ENCODE measurements at places on chromosomes 5 and 9.

GRCh38 chr9:37032713-37033112 lies 1.4 kb downstream of the PAX5 start:
- no peak for DNase-seq

DNA sequence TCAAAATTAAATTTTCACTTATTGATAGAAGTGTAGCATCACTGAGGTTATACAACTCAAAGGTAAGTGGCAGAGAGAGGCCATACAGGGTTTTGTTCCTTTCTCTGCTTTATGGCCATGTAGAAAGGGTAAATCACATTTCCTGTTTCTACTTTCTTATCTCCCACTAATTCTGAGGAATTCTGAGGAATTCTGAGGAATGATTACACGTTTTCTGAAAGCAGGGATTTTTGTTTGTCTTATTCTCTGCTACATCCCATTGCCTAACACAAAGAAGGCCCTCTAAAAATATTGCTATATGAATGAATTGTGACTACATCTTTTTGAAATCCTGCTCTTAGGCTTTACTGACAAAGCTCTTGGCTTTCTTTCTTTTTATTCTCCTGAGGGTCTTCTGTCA lies 516.9 kb upstream of the ZNF608 start:
- DNase-seq: no peak

DNA sequence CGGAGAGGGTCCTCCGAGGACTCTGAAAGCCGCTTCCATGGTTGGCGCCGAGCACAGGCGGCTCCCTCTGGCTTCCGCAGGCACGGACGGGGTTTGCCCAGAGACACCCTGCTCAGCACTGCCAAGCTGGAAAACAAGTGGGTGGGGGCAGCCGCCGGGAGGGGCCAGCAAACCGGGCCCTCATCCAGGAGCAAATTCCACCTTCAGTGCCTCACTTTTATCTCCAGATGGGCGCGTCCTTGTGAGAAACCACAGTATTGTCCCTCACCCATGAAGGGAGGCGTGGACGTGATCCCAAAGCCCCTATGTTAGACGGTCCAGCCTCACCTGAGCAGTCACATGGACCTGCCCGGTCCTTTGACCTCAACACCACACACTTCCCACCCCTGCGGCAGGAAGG lies 29.0 kb downstream of the MED10 start:
- no peak for DNase-seq

GRCh38 chr9:93057042-93057702 lies 1.3 kb upstream of the SUSD3 start:
- no peak for DNase-seq

- DNase-seq: no peak
Measured at GRCh38 chr5:91469517-91470165, 86.5 kb upstream of the ARRDC3 start.

DNA sequence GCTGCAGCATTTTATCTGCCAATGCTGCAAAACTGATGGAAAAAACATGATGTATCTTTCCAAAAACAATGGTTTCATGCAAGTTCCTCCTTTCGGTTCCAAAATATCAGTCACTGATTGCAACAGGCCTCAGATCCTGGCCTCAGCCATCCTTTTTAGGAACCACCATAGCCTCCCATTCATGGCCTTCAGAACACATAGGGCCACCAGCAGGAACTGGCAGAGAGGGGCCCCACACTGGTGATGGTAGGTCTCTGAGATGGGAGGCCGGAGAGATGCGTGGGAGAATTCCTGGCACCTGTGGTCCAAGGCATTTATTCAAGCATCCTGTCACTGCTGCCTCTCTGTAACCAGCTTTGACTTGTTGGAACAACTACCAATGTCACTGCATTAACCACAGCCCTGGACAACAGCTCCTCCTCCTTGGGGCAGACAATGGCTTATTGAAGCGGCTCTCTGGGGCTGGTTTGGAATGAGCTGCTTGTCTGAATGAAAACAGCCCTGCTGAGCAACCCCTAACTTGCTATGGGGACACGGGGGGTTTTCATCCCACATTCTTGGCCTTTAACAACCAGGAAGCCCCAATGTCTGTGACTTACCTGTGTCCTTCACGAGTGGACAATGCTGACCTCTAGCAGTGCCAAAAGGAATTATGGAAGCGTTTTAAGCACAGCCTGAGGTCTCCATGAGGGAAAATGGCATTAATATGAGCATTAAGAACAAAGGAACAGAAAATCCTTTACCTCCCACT lies 108.1 kb downstream of the LHFPL2 start:
- no peak for DNase-seq

DNA sequence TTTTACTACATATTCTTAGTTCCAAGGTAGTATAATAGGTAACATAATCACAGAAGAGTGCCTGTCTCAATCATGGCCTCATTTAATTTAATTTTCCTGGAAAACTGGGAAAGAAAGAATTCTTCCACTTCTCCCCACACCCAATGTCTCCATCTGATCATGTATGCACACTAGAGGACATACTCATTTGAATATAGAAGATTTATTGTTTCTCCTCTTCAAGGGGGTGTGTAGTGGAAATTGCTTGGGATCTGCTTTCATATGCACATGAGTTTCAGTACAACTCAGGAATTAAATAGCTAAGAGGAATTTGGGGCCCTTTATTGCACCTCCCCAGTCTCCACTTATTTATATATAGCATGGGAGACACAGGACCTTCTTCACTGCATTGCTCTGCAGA lies 285.1 kb downstream of the SH3GL2 start:
- no peak for DNase-seq

DNA sequence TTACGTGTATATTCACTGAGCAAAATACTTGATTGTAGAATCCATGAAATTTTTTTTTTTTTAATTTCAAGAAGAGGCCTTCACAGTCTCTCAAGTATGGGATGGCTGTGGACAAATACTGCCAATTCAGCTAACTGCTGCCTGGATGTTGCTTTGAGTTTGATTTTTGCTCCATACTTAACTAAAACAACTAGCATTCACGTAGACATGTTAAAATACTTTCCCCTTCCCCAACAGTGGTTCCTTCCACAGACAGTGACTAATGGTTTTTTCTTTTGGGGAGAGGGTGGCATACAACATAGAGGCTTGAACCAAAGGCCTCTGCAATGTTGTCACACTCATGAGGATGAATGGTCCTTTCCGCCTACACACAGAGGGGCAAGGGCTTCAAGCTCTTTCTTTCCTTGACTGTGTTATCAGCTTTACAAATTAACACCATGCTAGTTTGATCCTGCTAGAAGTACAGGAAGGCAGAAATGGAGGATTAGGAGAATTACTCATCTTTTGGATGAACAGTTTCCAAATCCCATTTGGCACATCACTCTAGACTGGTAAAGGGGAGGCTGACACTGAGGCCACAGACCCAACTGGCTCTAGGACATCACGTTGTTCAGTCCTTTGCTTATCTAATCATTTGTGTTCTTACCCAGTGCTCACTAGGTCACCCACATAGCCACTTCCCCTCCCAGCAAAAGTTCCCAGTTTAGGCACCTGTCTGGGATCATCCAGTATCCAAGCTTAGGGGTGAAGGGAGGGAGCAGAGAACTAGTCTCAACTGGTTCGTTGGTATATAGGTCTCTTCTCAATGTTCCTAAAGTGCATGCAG lies 1.8 kb upstream of the LEAP2 start:
- no peak for DNase-seq

DNA sequence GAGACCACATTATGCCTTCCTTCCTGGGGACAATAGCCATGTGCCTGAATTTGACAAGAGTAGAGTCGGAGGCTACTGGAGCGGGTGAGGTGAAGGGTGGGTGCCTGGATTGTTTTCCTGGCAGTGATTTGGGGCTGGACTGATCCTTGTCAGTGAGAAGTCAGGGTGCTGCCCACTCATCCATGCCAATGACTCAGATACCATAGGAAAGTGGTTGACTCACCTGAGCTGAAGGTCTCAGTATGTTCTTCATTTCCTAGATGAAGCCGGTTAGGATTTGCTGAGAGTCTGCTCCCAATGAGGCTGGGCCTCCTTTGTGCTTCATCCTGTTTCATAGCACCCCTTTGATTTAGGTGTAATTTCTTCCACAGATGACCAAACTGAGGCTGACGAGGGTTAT lies 366.0 kb downstream of the KDM4C start:
- DNase-seq: no peak

DNA sequence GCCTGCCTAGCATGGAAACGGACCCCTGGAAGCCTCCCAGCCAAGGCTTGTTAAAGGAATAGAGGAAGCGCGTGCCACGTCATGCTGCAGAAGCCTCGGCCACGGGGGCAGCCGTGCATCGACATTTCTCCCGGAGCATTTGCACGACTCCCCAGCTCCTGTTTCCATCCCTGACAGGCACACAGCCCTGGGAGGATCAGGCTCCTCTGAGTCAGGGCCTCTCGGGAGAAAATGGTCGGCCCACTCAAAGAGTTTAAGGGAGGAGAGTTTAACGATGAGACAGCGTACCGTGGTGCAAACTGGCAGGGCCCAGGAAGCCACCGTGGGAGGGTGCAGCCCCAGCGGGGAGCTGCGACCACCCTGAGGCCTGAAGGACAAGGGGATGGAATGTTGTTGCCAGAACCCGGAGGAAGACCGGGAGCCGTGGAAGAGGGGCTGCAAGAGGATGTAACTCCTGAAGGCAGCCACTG lies 213.6 kb downstream of the PAX5 start:
- DNase-seq: no peak

DNA sequence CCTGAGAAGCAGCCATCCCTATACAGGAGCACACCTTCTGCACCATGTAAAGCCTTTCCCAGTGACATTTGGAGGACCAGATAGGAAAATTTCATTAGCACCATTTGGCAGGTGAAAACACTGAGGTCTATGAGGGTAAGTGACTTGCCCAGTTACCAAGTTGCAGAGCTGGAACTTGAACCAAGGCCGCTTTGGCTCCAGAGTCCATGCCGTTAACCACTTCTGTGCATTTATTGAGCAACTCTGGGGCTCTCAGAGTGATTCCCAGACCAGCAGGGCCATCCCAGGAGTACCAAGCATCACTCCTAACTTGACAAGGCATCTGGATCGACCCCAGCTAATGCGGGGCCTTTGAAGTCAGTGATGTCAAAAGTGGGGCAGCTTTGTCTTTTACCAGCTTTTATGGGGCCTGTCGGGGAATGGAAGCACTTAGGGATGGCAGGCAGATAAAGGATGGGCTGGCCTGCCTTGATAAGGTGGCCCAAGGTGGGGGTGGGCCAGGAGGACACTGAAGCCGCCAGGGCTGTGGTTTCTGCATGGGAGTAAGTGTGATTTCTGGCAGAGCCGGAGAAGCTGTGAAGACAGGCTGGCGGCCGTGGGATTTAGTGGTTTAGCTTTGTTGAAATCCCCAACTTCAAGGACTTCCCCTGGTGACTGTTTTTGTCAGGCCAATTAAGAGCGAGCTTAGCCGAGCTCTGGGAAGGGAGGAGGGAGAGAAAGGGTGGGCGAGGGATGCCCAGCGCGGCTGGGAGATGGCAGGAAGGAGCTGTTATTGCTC lies 127.3 kb downstream of the MACROH2A1 start:
- DNase-seq: no peak

GRCh38 chr9:122145592-122145863 lies 14.1 kb downstream of the NDUFA8 start:
- no peak for DNase-seq

- DNase-seq: no peak
Measured at GRCh38 chr5:7146886-7147285, 249.1 kb upstream of the ADCY2 start.

DNA sequence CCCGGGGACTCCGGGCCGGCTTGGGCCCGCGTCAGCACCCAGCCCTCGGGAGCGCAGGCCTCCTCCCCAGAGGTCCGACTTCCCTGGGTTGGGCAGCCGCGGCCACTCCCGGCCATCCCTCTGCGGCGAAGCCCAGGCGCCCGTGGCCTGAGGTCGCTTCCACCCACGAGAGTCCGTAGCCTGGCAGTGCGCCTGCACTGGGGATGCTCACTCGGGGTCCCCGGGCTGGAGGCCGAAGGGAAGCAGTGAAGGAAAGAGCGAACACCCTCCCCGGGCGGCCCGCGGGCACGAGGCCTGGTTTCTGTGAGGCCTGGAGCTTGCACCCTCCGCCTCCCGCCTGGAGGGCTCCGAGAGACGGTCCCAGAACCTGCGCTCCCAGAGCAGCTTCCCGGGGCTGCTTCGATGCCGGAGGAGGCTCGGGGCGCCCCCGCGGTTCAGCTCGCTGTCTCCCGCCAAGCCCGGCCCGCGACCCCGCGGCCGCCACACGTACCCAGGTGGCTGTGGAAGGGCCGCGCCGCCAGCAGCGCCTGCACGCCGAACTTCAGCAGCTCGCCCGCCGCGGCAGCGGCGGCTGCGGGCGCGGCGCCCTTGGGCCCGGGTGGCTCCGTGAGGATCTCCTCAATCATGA lies 607 bp downstream of the BARX1 start:
- peak; percentile 44 for DNase-seq

DNA sequence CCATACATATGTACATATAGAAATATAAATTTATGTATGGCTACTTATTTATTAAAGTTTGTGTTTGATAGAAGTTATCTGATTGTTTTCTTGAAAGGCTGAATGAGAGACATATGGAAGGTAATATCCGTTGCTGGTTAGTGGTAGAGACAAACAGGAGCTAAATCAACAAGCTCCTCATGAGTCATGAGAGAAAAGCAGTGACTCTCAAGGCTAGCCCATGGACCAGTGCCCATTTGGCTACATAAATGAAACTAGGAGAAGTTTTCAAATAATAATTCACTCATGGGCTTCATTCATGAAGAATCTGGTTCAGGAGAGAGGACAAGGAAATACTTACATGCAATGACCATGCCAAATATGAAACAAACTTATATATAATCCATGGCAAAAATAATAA lies 504.5 kb upstream of the ITGA1 start:
- DNase-seq: no peak

DNA sequence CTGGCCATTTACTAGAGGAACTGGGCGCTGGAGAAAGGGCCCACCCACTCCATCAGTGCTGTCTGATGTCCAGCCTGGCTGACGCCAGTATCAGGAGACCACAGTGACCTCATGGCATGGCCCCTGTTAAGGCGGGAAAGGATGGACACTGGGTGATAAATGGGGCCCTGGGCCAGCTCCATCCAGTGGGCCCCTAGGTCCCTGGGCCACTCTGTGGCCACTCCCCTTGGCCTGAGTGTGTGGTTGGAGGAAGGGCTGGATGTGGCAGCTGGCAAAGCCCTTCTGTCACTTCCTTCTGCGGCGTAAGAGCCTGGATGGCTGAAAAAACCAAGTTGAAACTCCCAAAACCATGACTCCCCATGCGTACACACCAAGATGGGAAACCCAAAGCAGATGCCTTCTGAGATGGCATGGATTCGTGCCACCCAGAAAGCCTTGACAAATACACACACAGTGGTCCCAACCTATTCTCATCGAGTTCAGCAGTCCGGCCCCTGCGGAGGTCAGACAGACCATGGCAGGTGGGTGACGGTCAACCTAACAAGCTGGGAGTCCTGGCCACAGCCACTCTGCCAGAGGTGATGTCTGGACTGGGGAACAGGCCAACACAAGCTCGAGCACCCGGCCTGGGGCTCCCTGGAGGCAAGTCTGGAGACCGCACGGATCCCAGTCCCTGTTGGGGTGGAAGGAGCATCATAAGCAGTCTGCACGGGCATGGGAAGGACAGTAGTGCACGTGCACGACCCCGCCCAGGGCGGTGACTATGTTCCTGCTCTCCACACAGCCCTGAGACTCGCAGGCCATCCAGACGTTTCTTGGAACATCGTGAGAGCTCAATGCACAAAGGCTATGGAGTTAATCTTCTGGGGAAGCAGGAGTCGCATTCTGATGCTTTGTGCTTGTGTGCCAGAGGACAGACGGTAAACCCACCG lies 45.2 kb upstream of the NOTCH1 start:
- no peak for DNase-seq

- no peak for DNase-seq
Measured at GRCh38 chr9:123914517-123915196, 15.3 kb downstream of the DENND1A start.
